ENCODE measurements at places on chromosomes 1 and 21.
A peak's percentile ranks its signal among the peaks of the same experiment; 100 is the strongest.

DNA sequence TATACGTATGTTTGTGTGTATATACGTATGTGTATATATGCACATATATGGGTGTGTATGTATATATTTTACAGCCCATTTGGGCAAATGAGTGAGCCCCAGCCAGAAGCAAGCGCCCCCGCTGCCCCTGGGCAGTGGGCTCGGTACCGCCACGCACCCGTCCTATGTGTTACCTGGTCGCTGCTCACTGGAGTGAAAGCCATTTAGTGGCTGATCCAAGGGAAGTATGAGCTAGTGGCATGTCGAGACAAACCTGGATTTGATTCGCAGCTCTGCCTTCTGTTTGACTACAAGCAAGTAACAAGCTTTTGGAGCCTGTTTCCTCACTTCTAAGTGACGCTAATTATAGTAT, 35.8 kb upstream of the JAK1 start:
- no peak for DNase-seq

DNA sequence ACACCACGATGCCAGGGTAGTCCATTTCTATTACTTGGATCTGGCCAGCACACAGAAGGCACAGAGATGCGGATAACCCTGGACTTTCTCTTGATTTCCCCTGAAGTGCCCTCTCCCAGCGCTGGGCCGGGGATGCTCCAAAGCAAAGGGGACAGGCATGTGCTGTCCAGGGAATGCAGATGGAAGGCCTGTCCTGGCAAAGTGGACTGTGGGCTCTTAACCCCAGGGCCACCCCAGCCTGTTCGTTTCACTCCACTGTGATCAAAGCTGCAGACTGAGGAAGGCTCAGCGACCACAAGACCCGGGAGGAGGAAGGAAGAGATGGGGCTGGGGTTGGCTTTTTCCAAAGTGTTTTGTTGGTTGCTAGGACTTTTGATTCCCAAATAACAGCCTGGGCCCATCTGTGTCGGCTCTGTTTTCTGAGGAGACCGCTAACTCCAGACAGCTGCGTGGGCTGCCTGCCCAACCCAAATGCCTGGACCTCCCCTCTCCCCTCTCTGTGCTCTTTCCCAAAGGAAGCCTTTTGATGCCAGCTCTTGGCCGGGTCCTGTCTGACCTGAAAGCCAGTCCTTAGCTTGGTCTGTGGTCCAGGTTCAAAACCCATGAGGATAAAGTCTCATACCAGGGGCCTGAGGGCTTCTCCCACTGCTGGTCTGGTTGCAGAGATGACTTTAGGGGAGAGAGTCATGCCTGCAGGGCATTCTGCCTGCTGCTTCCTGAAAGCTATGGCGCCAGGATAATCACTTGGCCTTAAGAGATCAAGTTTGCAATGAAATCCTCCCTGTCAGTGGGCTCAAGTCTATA, 119.6 kb upstream of the CD34 start:
- DNase-seq, result no peak

DNA sequence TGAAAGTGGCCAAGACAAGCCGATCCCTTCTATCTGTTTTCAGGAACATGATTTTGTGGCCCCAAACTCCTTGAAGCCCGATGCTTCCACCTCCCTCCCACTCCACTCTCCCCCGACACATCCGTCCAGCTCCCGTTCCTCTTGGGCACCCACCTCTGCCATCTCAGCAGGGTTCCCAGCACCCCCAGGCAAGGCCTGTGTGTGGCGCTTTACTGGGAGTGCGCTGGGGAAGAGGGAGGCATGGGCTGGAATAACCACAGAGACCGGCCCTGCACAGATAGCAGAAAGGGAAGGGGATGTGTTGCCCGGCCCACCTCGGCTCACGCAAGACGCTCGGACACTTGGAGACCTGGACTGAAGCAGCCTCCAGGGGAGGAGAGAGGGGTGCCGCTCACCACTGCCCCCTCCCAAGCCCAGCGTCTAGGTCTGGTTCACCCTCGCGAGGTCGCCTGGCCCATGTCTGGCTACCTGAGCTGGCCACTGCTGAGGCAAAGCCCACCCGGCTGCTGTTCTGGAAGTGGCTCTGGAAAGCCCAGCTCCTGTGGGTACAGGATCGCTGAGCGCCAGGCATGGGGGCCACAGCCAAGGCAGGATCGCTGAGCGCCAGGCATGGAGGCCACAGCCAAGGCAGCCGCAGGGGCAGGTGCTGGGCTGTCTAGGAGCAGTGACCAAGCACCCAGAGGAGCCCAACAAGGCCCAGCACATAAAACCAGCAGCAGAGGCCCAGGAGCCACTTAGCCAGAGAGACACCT, 23.8 kb upstream of the COL18A1 start:
- DNase-seq, result no peak

- DNase-seq, result no peak
Measured at GRCh38 chr1:94723894-94724293, 96.3 kb upstream of the SLC44A3 start.

- no peak for DNase-seq
Measured at GRCh38 chr1:15308135-15308534, 61.1 kb downstream of the FHAD1 start.

- no peak for DNase-seq
Measured at GRCh38 chr1:40736085-40736531, 44.6 kb downstream of the NFYC start.

DNA sequence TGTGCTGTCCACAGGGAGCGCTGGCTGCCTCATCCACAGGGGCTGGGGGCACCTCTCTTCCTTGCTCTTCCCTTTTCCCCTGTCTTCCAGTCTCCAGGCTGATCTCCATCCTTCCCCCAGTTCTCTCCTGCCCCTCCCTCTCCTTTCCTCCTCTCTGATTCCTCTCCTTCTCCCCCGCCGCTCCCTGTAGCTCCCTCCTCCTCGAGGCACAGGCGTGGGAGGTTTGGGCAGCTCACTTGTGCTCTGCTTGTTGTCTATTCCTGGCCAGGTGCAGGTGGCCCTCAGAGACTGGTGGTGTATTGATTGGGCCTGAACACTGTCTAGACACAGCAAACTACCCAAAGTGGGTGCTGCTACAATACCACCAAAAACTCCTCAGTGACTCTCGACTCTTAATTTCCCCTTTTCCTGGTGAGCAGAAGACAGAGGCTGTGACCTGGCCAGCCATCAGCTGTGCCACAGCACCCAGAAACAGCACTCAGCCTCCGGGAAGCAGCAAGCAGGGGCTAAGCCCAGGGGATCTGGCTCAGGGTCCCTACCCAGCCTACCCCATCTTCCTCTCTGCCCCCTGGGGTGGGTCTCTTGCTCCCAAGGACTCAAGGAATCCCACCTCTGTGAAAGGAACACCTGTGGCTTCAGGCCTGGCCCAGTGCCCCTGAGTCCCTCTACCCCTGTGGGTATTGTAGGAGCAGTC, 93.3 kb downstream of the DDX20 start:
- no peak for DNase-seq

DNA sequence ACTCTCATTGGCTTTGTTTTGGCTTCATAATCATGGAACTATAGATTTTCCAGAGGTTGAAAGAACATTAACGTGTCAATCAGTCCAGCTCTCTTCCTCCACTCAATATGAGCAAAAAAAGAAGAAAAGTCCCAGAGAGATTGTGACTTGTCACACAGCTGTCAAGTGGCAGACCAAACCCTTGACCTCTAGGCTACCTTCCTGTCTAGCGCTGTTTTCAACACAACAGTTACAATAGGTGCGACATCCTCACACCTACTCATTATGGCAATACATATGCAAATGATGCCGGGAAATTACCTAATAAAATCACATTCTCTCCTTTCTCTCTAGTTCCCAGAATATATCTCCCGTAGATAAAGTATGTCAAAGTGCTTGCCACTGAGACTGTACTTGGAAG, 1.1 kb downstream of the WARS2 start:
- no peak for DNase-seq

GRCh38 chr21:45051580-45052434, 22.6 kb upstream of the ADARB1 start:
- no peak for DNase-seq

DNA sequence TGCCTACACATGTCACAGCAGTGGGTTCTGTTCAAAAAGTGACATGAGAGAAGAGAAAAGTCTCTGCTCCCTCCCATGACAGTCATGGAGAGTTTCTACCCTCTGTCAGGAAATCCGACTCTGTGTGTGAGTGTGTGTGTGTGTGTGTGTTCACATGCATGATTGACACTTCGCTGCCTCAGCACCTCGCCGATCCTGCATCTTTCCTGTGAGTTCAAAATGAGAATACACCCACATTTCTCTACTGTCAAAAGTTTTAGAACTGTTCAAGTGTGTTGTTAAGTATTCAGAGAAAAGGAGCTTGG, 46.2 kb upstream of the COX20 start:
- DNase-seq, result no peak

DNA sequence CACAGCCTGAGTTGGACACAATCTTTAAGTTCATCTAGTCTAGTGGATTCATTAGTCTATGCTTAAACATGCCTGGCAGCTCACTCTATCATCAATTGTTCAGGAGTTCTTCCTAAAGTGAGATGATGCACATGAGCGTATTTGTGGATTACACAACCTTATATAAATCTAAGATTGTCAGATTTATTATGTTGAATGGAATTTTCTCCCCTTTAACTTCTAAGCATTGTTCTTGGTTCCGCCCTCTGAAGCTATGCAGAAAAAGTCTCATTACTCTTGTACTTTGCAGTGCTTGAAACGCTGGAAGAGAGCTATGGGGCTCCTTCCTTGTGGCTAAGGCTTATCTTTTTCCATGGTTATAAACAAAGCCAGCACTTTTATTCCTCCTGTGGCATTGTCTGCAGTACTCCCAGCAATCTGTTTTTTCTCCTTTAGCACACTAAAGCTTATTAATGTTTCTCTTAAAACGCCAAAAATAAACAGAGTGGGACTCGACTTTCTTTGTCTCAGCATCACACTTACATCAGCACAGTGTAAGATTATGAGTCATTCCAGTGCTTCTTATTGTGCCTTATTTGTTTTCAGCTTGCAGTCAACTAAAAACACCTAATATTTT, 316.8 kb upstream of the CAMK1G start:
- DNase-seq, result no peak

GRCh38 chr21:15823486-15824150, 93.8 kb downstream of the USP25 start:
- DNase-seq, result no peak

- no peak for DNase-seq
Measured at GRCh38 chr1:183215076-183215720, 29.1 kb downstream of the LAMC2 start.

- DNase-seq, result no peak
Measured at GRCh38 chr1:234489698-234490077, 10.7 kb upstream of the TARBP1 start.

DNA sequence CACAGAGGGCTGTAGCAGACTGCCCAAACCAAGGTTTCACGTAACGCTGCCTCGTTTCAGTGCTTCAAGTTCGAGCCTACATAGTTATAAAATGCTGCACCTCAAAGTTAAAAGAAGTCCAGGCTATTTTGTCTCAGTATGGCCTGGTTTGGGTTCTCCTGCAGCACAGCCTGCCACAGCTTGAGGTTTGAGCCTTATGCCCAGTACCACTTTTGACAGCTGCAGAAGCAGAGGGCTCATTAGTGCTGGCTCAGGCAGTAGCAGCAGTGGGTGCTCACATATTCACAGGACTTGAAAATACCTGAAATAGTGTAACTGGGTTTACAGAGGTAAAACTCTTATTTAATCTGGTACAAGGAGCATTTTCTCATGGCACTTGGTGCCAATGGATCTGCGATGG, 15.3 kb downstream of the SPATA46 start:
- DNase-seq, result no peak

DNA sequence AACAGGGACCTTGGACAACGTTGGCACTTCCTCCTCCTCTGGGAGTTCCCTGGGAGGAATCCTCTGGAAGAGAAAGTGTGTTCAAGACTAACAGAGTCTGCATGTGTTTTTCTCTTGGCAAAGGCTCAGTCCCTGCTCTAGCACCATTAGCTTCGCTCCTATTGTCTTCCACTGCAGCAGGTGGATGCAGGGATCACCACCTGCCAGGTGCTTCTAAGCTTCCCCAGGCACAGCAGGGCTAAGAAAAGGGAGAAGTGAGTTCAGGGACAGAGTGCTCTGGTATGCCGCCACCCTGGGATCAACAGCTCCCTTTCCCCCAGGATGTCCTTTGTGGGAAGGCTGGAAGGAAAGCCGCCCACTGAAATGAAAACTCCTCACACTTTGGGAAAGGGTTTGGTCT, 43.9 kb upstream of the IL20 start:
- DNase-seq, result no peak

DNA sequence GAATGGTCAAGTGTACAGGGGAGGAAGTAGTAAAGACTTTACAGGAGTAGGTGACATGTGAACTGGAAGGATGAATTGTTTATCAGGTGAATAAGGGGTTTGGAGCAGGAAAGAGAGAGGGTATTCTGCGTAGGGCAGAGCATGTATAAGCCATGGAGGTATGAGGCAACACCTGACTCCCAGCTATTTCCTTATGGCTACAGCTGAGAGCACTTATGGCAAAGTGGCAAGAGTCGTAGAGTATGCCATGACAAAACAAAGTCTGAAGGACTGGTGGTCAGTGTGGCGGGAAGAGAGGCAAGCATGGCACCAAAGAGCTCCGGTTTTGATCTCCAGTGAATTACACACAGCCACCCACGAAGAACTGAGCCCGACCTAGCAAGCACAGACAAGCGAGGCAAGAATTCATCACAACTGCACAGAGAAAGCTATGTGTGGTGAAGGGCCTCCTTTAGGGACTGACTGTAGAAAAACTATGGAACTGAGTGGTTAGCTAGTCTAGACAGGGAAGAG, 9.0 kb upstream of the ELOVL1 start:
- DNase-seq, result no peak

DNA sequence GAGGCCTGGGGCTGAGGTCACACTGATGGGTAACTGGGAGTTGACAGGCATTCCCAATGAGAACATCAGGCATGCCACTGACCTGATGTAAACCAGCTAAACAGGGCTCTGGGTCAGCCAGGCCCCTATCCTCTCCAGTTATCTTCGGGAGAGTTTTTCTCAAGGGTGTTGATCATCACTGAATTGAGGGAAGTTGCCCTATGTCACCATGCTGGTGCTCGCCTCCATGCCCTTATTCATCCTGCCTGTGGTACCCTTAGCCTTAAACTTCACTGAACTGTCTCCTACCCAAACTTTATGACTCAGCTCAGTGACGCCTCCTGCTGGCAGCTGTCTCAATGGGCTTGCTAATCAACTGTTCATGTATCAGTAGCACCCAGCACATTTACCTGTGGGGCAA, 80.7 kb upstream of the TNR start:
- DNase-seq, result no peak

DNA sequence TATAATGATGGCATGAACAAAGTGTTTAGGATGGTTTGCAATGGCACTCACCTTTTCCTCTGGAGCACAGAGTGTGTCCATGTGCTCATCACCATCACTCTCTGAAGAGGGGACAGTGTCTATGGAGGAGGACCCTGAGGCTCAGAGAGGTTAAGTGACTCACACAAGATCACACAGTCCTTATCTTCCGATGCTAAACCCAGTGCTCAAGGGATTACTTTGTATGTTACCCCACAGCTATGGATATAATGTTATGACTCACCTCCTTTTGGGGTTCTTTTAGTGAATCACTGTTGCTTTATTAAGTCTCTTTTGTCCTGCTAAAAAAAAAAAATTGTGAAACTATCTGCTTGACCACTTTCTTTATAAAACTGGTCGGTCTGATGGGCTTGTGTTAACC, 67.6 kb downstream of the TENT5C start:
- DNase-seq, result peak; percentile 70

Measured in COLO829 (cell line).